ENCODE measurements at places on chromosomes 16 and 17.

DNA sequence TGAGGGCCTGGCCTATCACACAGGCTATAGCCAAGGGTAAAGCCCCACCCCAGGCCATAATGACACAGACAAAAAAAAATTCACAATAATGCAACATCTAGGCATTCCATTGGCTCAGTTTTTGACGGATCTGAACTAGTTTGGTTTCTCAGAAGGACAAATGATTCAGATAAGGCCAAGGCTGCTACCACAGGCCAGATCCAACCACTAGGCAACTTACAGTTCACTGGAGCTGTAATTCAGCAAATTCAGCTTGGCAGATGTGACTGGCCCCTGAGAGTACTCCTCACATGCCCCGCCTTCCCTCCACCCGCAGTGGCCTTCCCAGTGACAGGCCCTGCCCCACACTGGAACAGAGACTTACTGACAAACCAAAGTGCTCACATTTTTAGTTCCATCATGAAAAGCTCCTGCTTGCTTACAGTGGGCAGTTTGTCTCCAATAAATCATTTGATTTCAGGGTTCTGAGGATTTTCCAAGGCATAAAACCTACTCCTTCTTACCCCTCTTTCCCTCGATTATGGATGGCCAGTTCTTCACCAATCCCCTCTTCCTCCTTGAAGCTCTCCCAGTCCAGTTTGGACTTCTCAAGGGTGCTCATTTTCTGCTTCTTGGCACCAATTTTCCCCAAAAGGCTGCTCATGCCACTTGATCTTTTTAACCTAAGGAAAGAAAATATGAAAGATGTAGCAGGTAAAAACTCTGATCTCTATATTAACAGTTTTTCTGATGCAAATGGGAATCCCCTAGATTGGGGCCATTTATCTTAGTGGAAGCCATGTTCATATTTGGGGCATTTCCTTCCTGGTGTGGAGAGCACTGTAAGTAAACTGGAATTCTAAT lies 53.3 kb upstream of the BCAR1 start:
- no peak for DNase-seq

GRCh38 chr16:50666658-50667496 lies 14.2 kb downstream of the SNX20 start:
- DNase-seq, result no peak

DNA sequence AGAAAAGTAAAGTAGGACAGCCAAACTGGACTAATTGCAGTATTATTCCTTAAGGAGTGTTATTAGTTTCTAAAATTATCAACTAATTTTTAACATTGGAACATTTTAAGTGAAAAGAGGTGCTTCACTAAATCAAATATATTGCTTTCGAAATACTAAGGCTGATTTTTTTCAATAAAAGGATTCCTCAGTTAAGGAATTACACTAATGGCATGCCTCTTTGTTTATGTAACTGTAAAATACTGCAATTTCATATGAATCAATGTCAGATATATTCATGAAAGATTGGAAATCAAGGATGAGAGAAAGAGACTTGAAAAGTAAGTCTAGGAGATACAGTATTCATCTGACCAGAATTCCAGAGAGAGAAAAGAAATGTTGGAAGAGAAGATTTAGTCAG lies 129.8 kb downstream of the TANC2 start:
- DNase-seq, result no peak

DNA sequence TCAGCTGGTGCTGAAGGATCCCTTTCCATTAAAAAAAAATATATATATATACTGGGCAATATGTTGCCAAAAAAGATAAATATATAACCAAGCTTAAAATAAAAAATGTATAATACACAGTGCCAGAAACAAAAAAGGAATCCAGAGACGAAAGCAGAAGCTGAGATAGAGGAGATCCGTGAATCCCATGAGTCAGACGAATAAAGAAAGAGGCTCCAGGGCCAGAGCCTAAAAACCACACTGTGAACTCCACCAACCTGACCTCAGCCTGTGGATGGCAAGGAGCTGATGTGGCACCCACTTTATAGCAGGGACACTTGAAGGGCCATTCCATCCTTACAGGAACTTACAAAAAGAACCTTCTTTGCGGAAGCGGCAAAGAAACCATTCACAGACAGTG lies 34.8 kb downstream of the PITPNM3 start:
- no peak for DNase-seq

GRCh38 chr17:43628089-43628650 lies 33.6 kb downstream of the MEOX1 start:
- no peak for DNase-seq

- DNase-seq, result no peak
Observed at GRCh38 chr16:77881355-77882030, 93.1 kb downstream of the VAT1L start.

DNA sequence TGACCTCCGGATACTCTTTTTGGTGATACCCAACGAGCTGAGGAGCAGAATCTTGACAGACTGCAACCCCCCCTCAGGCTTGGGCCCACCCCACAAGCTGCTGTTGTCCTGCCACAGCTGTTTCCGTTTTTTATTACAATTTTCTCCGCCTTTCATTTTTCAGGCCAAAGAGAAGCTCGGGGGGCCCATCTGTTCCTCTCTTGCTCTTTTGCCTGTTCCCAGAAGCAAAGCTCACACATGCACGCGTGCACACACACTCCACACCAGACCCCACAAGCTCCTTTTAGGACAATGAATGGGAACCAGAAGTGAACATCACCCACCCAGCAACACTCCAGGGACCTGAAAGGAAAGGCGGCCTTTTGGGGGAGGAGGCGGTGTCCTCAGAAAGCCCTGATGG lies 16.3 kb downstream of the SOX9 start:
- no peak for DNase-seq

DNA sequence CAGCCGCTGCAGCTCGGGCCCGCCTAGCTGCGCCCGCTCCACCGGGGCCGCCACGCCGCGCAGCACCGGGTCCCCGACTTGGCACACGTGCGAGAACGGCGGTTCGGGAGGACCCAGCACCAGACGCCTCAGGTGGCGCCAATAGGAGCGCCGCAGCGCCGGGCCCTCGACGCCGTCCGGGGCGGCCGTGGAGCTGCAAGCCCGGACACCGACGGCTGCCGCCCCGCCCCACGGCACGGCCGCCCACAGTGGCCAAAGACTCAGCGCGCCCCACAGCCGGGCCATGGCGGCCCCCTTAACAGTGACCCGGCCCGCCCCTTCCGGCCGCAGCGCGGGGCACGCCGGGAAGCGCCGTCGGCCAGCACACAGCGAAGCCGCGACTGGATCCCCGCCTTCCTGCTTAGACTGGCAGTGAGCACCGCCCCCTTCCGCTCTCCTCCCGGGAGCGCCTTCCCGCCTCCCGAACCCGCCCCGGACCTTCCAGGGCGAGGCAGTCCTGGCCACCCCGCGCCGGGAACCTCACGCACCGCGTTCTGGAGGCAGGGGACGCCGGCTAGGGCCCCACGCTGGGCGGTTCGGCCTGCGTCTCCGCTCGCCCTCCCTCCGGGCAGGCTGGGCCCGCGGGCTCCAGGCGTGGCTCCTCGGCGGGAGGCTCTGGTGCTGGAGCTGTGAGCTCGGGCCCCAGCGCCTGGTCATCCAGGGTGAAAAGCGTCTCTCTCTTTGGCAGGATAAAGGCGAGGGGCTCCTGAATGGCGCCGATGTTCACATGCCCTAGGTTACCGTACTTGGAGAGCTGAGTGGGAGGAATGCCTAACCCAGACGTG lies at the start of gene PDF:
Gene PDF (minus strand): TSS at position 303 of the 824 bp plus-strand sequence. CDS start 18 bp downstream, at position 285.
- peak; percentile 89 for DNase-seq

- no peak for DNase-seq
Observed at GRCh38 chr16:56764835-56765234, 34.9 kb downstream of the NUP93 start.

GRCh38 chr17:58873926-58874325 lies 118.3 kb downstream of the PPM1E start:
- no peak for DNase-seq

GRCh38 chr17:6936370-6937028 lies 59.4 kb upstream of the ALOX12 start:
- no peak for DNase-seq

DNA sequence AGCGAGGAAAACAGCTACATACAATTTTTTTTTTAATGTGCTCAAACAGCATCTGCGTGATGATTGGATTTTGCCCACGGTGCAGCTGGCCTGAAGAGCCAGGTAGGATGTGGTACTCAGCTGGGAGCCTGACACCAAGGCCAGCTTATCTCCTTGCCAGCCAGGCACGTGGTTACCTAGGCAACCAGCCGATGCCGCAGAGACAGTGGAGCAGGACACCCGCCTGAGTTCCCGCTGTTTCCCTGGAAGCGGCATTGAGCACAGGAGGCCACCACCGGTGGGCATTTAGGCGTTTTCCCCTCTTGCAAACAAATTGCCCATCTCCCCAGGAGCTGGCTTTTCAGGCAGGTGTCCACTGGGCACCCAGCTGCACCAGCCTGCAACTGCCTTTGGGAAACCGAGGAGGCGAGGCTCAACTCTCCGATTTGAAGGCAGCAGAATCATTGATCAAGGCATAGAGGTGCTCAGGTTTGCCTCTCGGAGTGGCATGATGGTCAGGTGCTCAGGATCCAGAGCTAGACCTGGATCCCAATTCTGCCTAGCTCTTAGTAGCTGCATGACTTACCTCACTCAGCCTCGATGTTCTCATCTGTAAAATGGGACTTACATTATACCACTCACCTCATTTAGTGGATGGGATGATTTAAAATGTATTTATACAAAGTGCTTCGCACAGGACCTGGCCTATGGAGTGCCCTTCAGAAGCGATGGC lies 137.5 kb upstream of the PLCG2 start:
- no peak for DNase-seq

GRCh38 chr17:78986048-78986648 lies 6.4 kb upstream of the LGALS3BP start:
- no peak for DNase-seq

- DNase-seq, result no peak
Observed at GRCh38 chr17:61393550-61393903, 6.1 kb upstream of the TBX2 start.
